ENCODE measurements at places on chromosomes 4 and X.

GRCh38 chrX:65601126-65601525 lies 66.3 kb upstream of the MSN start:
- no peak for DNase-seq

DNA sequence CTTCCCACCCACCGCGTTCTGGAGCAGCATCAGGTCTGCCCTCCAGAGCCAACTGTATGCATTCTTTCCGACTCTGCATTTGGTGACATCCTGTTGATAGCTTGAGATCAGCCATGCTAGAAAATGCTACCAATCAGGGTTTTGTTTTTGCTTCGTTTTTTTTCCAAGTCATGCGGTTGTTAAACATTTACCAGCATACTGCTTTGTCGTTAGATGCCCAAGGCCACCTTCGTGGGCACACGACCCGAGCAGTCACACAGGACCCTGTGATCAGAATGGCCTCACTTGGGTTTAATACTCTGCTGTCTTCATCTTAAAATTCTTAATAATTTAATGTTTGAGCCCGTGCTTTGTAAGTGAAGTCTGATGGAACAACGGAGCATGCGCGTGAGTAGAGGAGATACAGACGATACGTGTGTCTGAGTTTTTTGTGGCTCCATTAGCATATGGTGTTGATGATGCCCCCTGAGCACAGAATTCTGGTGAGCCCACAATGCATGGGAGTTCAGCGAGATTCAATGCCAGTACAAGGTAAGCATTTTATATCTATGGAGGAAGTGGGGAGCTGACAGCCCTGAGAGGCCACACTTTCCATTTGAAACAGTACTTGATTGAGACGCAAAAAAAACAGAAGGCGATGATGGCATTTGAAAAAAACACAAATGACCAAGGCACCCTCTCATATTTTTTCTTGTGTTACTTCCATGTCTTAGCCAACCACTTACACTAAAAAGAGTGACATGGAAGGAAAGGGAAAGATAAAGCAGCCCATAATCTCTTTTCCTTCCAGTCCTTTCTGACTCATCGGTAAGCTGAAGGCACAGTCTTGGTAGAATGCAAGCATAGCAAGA lies 323.6 kb downstream of the BCOR start:
- no peak for DNase-seq

DNA sequence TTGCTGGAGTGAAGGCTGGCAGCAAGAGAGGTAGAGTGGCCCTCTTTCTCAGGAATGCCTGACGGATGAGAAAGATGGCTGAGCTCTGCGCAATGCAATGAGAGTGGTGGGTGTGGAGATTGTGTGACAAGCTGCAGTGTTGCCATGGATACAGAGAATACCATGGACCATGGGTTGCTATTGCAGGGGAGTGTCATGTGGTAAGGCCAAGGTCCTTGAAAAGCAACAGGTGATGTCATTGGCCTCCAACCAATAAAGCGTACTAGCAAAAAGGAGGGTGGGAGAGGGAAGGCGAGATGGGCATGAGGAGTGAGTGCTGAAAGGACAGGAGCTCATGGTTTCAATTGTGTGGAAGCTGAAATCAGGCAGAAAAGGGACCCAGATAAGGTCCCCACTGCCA lies 1.8 kb downstream of the PNMA5 start:
- no peak for DNase-seq

GRCh38 chr4:120691106-120691505 lies 231.4 kb downstream of the PRDM5 start:
- DNase-seq = no peak

DNA sequence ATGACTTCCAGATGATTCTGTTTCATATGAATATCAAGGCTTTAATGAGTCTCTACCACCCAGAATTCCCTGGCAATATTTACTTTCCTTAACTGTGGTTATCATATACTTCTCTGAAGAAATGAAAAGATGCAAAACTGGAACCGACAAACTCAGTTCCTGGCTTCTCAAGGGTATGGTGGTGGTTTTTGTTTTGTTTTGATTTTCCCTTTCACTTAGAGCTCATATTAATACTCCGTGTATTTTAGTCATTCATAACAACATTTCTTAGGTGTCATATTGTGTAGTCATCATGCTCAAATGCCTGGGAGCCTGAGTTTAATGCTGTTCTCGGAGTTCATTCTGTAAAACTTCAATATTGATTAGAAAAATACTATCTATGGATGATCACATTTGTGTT lies 665 bp downstream of the TRPC5OS start:
- no peak for DNase-seq

GRCh38 chr4:16636912-16637630 lies 261.4 kb downstream of the LDB2 start:
- DNase-seq = no peak

DNA sequence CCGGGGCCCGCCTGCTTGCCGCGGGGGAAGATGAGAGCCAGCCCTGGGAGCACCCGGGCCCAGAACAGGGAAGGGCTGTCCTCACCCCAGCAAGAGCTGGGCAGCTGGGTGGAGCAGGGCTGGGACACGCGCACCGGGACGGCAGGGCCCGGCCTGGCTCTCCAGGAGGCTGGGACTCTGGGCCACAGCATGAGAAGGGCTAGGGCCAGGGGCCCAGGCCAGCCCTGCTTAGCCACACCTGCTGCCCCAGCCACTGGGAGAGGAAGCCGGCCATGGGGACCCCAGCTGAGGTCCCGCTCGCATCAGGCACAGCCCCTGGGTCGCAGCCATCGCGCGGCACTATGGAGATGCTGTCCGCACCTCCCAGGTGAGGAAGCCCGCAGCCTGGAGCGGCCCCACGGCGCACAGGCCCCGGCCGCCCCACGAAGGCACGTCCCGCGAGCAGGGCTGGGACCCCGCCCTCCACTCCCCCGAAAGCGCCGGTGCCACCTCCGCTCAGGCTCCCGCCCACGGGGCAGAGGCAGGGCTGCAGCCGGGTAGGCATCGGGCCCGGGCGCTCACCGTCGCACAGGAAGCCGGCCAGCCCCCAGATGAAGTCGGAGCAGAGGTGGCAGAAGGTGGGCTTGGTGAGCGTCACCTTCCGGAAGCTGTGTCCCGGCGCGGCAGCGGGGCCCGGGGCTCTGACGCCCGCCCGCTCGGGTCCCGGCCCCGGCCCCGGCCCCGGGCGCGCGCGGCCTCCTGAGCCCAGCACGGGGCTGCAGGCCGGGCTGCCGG lies 531 bp downstream of the DGKQ start:
- DNase-seq = peak; percentile 63

Data from ecto neural progenitor cell (in vitro differentiated cells).